OCI-LY7 (cell line): ENCODE measurements at places on chromosomes 1 and 21. TPM values are rescaled to one million over a fixed set of nuclear protein-coding genes. Genes with fewer than 3 reads are reported as not detected.

Gene CR1
- total RNA-seq, result not detected in 2 replicates

Gene ALPL
- not detected in 2 replicates for total RNA-seq

Gene SLC44A3
- total RNA-seq, result not detected in 2 replicates

Gene FOXD2
- 0.49 and 0.52 TPM in 2 replicates for total RNA-seq

Gene PI4KB
- total RNA-seq, result 50.6 and 60.4 TPM in 2 replicates

Gene RIPPLY3
- total RNA-seq, result not detected in 2 replicates

Gene RGSL1
- not detected in 2 replicates for total RNA-seq

Gene PINK1
- 13.4 and 15.7 TPM in 2 replicates for total RNA-seq
